ENCODE measurements at places on chromosomes 7 and 10. TPM values are rescaled to one million over a fixed set of nuclear protein-coding genes. Genes with fewer than 3 reads are reported as not detected.

DNA sequence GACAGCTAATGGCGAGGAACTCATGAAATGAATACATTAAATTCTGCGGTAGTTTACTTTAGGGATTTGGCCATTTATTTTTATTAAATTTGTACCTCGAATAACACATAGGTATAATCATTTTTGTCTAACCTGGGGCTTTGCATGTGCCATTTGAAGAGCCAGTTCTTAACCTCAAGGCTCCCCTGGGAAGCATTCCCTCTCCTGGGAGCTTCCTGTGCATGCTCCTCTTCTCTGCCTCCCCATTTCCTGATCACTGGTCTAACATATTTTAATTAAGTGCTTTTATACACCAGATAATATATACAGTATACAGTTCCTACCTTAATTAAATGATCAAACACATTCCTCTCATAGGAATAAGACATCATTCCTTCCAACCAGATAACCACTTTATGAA lies 183.9 kb upstream of the FZD1 start:
- DNase-seq = no peak

GRCh38 chr10:46542567-46543465 lies 13.6 kb downstream of the GPRIN2 start:
- peak; percentile 18 for DNase-seq

GRCh38 chr7:3861386-3861785 lies 560.3 kb downstream of the SDK1 start:
- DNase-seq = no peak

DNA sequence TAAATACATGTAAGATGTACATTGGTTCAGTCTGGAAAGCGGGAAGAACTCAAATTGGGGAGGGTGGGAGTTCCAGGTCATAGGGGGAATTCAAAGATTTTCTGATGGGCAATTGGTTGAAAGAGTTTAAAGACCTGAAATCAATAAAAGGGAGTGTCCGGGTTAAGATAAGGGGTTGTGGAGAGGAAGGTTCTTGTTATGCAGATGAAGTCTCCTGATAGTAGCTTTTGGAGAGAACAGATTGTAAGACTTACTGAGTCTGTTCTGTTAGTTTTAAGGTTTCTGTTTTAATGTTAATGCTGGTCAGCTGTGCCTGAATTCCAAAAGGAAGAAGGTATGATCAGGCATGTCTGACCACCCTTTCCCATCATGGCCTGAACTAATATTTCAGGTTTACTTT lies 48.8 kb downstream of the SDHAF3 start:
- no peak for DNase-seq

GRCh38 chr7:12583176-12583575 lies 12.7 kb downstream of the SCIN start:
- DNase-seq = no peak

DNA sequence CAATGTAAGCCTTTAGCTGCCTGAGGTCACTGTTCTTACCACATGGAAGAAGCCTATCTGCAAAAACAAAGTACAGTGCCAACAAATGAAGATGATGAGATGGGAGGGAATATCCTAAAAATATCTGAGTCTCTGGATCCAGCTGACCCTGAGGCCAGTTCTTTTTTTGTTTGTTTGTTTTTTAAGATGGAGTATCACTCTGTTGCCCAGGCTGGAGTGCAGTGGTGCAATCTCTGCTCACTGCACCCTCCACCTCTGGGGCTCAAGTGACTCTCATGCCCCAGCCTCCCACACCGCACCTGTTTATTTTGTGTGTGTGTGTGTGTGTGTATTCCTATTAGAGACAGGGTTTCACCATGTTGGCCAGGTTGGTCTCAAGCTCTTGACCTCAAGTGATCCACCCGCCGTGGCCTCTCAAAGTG lies 44.9 kb downstream of the HYCC1 start:
- DNase-seq = no peak

- no peak for DNase-seq
Measured at GRCh38 chr7:83643012-83643411, 5.9 kb downstream of the SEMA3E start.

DNA sequence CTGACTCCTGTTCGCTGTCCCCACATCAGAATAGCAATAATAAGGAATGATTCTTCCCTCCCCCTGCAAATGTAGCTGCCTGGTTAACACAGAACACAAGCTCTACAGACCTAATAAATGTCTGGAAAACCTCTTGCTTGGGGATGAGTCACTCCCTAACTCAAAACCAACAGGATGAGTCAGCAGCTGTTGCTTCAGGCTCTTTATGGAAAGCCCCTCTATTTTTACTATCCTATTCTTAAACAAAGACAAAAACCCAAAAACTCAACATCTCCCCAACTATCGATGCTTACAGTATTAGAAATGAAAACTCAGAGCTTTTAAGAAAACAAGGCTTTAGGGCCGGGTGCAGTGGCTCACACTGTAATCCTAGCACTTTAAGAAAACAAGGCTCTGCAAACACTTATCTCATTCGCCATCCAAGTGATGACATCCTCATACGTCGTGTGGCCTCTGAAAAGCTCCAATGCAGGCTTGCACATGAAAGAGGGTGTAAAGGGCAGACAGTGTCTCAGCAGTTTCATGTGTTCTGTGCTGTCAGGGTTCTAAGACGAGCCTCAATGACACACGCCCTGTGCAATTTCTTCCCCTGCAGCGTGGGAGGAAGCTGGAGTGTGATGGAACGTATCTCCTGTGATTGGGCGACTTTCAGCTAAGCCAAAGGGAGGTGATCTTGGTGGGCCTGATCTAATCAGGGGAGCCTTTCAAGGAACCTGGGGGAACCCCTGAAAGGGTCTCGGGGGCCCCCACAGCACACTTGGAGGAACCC lies 70.1 kb downstream of the AMZ1 start:
- no peak for DNase-seq

DNA sequence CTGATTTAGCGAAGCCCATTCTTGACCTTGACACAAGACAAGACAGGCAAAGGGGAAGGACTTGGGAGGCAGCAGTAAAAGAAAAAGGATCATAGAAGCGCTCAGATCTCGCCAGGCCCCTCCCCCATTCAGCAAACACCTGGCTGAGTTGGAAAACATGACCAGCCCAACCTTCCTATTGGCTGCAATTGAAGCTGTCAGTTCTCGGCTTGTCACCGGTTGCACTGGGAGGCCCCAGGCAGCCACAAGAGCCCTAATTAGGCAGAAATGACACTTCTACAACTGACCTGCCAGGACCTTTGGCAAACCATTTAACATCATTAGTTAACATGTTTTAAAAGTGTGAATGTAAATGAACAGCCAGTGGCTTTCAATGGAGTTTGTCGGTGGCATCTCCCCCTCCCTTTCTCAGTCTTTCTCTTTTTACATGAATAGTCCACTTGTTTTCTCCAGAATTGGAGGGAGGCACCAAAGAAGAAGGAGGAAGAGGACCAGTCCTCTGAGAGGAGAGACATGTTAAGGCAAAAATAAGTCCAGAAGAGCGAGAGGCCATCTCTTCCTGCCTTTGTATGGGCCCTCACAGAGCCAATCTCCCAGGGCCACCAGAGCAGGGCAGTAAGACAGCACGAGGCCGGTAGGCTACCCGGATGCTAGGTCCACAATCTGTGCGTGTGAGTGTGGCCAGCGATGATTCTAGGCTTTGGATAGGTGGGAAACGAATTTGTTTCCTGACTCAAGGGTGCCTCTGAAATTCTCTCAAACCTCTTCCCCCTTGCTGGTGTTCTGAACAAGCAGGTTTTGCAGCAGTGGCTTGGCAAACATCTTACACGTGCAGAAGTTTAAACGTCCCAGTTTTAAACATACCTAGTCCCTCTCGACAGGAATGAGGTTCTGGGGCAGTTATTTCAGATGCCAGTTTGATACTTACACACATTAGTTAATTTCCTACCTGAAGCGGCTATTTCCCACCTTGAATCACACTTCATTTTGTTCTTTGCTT lies 15.0 kb upstream of the ENO4 start:
- no peak for DNase-seq

DNA sequence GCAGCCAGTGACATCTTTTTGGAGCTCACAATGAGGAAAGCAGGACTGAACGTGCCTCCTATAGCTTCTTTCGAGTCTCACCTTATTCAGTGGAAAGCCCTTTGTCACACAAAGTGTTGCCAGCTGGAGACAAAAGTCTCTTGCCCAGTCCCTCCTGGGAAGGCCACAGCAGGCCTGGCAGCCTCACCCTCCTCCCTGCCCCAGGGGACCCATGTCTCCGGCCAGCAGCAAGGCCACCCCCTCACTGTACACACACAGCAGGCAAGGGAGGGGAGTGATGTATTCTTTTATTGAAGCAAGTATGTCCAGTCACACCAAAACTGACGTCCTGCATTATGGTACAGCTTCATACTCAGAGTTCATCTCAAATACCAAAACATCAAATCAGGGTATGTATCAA lies 56.0 kb downstream of the CSGALNACT2 start:
- no peak for DNase-seq

CH25H gene
- 0.25 TPM for total RNA-seq

DNA sequence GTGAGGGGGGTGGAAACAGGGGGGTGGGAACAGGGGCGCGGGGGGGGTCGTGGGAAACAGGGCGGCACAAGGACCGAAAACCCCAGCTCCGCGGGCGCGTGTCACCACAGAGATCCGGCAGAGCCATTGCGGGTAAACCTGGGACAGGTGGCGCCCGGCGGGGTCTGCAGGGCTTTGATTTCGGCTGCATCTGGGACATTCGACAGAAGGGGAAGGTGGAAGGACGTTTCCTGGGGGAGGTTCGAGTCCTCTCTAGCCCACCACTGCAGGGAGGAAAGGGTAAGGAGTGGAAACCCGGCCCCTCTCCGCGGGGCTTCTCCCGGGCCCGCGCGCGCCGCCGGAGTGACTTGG lies 7.5 kb downstream of the NKX2-3 start:
- no peak for DNase-seq

Data from left ventricle myocardium superior (tissue), 1 donor.